Effector memory CD4-positive, alpha-beta T cell (primary cell): ENCODE measurements at places on chromosomes 6 and 20.

GRCh38 chr6:160060920-160061447 is 60.6 kb upstream of the SLC22A1 start:
- DNase-seq = no peak

- no peak for DNase-seq
Observed at GRCh38 chr6:10598084-10598960, 77.2 kb downstream of the GCNT2 start.

- no peak for DNase-seq
Observed at GRCh38 chr6:166588691-166589336, 2.3 kb upstream of the RAMACL start.

- DNase-seq = no peak
Observed at GRCh38 chr6:88166493-88167351, 575 bp upstream of the CNR1 start.

- DNase-seq = no peak
Observed at GRCh38 chr20:17449031-17449430, 82.1 kb downstream of the BFSP1 start.
